Breast epithelium (tissue), 4 donors: ENCODE measurements at places on chromosomes 5 and 9.

DNA sequence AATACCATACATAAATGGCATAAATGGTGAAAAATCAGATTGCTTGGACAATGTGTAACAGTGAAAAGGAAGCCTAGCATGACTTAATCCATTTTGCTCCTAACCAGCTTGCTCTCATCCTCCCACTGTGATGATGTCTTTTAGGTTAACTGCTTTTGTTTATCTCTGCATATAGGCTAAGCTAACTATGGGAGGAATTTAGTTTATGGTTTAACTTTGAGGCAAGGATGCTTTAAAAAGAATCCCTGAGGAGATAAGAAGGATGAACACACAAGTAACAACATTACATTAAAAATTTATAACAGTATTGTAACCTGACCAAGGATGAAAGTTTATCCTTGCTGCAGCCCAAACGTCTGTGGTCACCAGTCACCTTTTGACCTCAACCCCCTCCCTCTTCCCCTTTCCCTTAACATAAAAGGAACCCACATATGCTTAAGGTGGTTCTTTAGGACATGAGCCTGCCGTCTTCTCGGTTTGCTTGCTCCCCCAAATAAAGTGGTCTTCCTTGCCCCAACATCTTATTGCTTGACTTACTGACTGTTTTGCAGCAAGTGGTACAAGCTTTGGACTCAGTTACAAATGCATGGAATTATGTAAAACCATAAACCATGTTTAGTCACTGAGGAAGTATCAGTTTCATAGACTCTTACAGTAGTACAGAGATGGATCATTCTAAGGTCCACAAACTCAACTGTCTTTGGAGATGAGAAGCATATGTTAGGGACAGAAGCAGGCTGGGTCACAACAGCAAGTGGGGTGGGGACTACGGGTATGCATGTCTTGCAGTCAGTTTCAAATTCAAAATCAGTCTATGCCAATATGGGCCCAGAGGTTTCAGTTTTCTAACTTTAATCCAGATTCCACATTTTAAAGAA is 31.3 kb downstream of the AGXT2 start:
- no peak for DNase-seq

- DNase-seq = no peak
Measured at GRCh38 chr9:17846948-17847655, 268.2 kb downstream of the SH3GL2 start.

- DNase-seq = no peak
Measured at GRCh38 chr5:15441433-15442192, 58.4 kb upstream of the FBXL7 start.

DNA sequence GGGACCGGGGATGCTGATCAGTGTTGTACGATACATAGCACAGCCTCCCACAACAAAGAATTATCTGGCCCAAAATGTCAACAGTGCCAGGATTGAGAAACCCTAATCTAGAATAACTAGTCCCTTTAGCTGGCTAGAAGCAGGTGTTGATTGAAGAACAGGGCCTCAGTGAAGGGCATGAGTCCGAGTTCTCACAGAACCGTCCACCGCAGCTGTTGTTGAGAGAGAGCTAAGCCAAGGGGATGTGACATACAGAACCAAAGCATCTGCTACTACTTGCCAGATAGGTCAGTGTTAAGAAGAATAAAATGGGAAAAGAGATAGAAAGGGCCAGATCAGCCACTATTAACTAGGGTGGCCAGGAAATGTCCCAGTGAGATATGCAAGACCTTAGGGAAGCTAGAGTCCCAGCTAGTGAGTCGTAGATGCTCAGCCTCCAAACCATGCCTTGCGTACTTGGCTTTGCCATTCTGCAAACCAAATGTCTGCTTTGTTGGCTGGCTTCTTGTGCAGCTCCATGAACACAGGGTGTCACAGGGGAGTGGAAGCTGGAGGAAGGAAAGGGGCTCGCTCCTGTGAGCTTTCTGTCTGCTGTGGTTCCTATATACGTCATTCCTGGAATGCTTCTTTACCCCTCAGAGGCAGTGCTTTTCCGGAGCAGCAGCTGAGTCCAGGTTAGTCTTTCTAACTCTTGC is 68.9 kb downstream of the FBXO38 start:
- no peak for DNase-seq

GRCh38 chr9:13360188-13360587 is 80.7 kb upstream of the MPDZ start:
- no peak for DNase-seq

GRCh38 chr5:59099270-59099994 is 516.6 kb downstream of the RAB3C start:
- DNase-seq = no peak
